ENCODE measurements at places on chromosomes 16 and 17. TPM values are rescaled to one million over a fixed set of nuclear protein-coding genes. Genes with fewer than 3 reads are reported as not detected.
A peak's percentile ranks its signal among the peaks of the same experiment; 100 is the strongest.

GRCh38 chr16:14344292-14344691 lies 273.2 kb downstream of the MRTFB start:
- no peak for DNase-seq
- H3K27ac ChIP-seq, result no peak overlapping the region
- no peaks in the 10 kb centered on the region for H3K4me1 ChIP-seq
- H3K27me3 ChIP-seq, result peaks cover 12% of the 10 kb centered on the region

- no peak overlapping the region for H3K4me3 ChIP-seq
- H3K27me3 ChIP-seq, result no peaks in the 10 kb centered on the region
- DNase-seq, result no peak
- H3K36me3 ChIP-seq, result peaks cover 30% of the 10 kb centered on the region
- H3K4me1 ChIP-seq, result no peaks in the 10 kb centered on the region
Observed at GRCh38 chr16:28586466-28586865, 10.4 kb downstream of the SULT1A2 start.

DNA sequence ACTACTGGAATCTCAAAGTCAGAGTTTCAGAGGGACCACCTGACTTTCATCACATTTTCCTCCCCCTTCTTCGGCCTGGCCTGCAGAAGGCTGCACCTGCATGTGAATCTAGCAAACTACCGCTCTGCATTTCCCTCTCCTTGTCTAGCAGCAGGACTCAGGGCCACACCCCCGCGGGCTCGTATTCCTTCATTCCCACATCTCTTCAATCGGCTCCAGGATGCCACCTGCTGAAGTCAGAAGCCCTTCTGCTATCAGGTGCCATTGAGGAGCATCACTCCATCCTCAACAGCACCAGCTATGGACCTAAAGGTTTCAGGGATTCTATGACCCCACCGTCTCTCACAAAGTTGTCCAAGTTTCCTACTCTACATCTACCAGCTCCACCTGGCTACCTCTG lies 169.5 kb downstream of the VPS53 start:
- H3K4me3 ChIP-seq, result no peak overlapping the region
- no peak overlapping the region for H3K27ac ChIP-seq
- peaks cover 23% of the 10 kb centered on the region for H3K36me3 ChIP-seq
- H3K27me3 ChIP-seq, result no peaks in the 10 kb centered on the region
- DNase-seq, result no peak

DNA sequence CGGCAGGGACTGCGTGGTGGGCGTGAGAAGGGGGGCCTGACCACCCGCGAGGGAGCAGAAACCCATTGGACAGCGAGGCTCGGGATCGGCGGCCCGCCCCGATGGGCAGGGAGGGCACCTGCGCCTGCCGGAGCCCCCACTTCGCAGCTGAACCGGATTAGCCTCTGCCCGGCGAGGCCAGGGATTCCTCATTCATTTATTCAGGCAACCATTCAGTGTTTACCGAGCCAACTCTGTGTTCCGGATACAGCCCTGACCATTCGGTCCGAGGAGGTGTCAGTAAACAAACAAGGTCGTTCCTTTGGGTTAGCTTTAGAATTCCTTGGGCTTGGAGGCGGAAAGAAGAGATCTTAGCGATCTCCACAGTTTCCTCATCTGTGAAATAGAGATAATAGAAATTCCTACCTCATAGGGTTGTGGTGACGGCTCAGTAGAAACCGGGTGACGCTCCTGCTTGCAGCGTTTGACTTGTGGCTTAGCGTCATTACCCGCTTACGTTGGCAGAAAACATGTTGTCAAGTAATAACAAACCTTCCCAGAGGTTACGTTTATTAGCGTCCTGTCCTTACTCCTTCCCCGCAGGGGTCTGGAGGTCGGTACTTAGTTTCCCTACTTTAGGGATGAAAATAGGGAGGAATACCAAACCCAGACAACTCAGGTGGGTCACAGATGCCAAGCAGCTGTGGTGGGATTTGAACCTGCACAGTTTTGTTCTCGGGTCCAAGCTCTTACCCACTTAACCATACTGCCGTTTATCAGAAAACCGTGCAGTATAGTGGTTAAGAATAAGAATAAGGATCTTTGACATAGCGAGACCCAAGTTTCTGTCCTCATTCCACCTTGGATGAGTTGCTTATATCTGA lies 893 bp downstream of the POLR3E start:
- no peaks in the 10 kb centered on the region for H3K27me3 ChIP-seq
- peak overlapping the region; percentile 95 for H3K4me3 ChIP-seq
- H3K36me3 ChIP-seq, result peaks cover 6% of the 10 kb centered on the region

The RHOT1 gene
- 25.7 TPM for total RNA-seq

The SPECC1 gene
- total RNA-seq, result 11.4 TPM

The MT1H gene
- not detected for total RNA-seq

The TMEM106A gene
- 13.8 TPM for total RNA-seq

The NPTX1 gene
- total RNA-seq, result 8.0 TPM

The CMTM2 gene
- 1.6 TPM for total RNA-seq

All from activated CD8-positive, alpha-beta memory T cell treated with anti-CD3 and anti-CD28 coated beads, Interleukin-2, amount 10 ng/mL, durations not matched to agents 7 days and 5 days (primary cell).